ENCODE measurements at places on chromosomes 1 and 21.
A peak's percentile ranks its signal among the peaks of the same experiment; 100 is the strongest.

DNA sequence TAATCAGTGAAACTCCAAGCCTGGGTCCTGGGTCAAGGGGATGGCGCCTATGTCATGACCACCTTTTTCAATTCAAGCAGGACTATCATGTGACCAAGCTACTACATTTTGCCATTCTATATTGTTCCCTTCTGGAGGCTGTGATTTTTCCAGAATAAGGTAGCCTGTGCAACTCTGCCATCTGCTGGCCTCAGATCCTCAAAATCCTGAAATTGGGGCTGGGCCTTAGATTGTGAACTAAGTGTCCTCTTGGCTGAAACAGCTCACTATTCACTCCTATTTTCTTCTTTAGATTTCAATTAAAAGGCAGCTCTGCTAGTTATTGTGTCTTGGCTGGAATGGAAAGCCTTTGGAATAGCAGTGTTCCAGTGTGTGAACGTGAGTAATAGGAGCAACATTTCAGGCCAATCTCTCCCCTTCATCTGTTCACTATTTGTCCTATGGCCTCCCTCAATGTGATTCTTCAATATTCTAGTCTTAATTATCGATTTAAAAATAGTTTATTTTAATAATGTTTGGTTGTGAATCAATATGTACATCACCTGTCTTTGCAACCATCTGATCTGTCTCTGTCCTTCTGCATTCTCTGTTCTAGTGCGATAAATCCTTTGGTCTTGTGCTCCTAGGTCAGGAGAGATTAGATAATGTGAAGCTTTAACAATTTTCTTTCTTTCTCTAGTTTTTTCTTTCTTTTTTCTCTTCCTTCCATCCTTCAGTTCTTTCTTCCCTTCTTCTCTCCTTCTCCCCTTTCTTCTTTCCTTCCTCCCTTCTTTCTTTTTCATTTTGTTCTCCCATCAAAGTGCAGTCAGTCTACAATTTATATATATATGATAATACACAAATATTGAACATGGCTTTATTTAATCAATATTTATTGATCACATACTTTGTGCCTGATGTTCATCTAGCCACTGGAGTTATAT, 69.8 kb downstream of the CR1 start:
- DNase-seq, result no peak

DNA sequence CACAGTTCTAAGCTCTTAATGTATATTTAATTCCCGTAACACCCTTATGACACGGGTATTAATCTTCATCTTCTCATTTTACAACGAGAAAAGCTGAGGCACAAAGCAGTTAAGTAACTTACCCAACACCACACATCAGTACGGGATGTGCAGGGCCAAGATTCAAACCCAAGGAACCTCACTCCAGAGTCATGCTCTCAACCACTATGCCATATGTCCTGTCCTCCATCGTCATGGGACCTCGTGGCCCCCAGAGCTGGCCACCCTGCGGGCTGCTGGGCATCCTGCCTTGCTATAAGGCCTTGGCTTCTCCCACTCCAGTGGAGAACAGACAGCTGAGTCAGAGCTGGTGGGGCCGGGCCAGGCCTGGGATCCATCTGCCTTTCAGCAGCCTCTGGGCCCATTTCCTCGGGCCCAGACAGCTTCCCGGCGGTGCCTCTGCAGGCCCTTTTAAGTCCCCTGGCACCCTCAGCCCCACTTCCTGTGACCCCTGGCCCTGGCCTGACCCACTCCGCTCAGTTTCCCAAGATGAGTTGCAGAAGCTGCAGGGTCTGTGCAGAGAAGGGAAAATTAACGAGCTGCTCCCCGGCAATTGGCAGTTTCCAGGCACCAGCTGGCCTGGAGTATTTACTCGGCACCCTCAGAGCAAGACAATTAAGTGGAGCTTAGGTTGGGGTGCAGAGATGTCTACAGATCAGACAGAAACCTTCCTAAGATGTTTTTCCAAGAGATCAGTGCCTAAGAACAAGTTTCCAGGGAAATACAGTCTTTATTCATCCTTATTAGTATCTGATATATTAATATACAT, 98.2 kb downstream of the EPHB2 start:
- DNase-seq, result no peak

GRCh38 chr21:31977816-31978215, 105.0 kb downstream of the HUNK start:
- DNase-seq, result no peak

GRCh38 chr1:204923201-204923600, 52.5 kb downstream of the NFASC start:
- no peak for DNase-seq

GRCh38 chr1:178438432-178438831, 58.3 kb downstream of the CLEC20A start:
- DNase-seq, result no peak

- DNase-seq, result no peak
Observed at GRCh38 chr1:199867601-199868000, 159.9 kb upstream of the NR5A2 start.

DNA sequence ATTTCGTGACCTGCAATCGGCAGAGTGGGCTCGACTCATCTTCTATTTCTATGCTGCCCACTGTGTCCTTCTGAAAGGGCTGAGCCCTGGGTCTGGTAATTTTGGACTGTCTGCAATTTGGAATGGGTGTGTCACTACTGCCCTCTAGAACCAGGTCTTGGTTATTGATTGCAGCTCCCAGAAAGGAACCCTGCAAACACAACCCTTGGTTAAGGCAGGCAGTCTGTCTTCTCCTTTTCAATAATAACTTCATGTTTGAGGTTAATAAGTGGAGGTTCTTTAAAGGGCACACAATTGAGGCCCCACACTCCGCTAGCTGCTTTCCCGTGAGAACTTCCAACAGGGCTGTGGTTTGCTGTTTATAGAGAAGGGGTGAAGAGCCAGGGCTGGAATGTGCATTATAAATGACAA, 79.9 kb upstream of the LYST start:
- no peak for DNase-seq

DNA sequence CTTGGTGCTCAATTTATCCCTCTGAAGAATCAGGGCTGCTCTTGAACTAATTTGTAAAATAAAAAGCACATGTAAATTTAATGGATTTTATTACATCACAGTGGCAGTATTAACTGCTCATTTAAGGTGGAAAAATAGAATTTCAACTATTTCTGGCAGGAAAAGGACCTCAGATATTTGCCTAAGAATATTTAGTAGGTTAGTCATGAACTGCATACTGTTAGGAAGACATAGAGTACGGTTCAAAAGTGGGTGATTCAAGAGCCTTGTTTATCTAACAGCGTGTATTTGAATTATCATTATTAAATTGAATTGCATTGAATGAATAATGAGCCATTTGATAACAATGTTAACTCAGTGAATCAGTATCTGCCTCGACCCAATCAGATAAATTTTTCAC, 248.8 kb upstream of the PBX1 start:
- DNase-seq, result no peak

- no peak for DNase-seq
Observed at GRCh38 chr1:187516874-187517273, 688.1 kb downstream of the PLA2G4A start.

GRCh38 chr1:151612501-151613281, 841 bp downstream of the SNX27 start:
- DNase-seq, result no peak

- no peak for DNase-seq
Observed at GRCh38 chr21:38729754-38730379, 75.9 kb upstream of the ETS2 start.

- no peak for DNase-seq
Observed at GRCh38 chr1:8421721-8422120, 103.8 kb downstream of the SLC45A1 start.

DNA sequence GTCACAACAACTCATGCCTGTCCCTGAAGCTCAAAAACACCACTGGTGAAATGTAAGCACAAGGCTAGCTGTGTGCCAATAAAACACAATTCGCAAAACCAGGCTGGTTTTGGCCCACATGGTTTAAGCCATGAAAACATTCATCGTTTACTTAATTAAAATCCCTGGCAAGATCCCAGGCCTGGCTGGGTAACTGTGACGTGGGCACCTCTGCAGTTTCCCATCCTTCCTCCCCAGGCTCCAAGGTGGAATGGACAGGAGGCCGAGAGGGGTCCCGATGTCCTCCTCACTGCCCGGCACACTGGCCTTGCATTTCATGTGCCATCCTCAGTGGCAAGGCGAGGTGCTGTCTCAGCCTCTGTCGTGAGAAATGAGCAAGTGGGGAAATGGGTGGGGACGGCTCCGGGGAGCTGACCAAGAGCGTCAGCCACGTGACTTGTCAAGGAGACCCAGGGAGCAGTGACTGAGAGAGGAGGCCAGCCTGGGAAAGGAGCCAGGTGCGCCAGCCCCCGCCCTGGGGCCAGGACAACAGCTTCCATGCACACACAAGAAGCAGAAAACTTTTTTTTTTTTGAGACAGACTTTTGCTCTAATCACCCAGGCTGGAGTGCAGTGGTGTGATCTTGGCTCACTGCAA, 153.1 kb upstream of the RAB4A start:
- no peak for DNase-seq

GRCh38 chr1:69747207-69747606, 179.5 kb downstream of the LRRC7 start:
- DNase-seq, result no peak

GRCh38 chr21:43720539-43721166, 1.7 kb downstream of the PDXK start:
- no peak for DNase-seq

DNA sequence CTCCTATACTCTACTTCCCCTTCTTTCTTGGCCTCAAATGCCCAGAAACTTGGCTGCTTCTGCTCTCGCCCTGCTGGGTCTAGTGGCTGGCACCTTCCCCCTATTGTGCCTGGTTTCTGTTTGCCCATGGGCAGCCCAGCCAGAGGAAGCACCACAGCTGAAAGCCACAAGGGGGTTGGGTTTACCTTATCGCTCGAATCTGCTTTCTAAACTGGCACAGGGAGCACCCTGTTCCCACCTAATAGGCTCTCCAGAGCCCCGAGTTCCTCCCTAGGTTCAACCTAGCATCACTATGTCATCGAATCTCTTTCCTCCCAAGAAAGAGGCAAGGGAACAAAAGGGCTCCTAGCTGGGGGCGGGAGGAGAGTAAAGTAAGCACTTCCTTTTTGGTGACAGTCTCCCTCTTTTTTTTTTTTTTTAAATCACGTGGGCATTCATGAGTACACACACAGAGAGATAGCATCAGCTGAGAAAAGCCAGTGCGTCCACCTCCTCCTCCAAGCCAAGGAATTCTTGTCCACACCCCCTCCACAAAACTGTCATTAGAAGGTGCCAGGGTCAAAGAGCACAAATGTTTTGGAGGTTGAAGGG, 72.8 kb downstream of the PLEKHA6 start:
- peak; percentile 17 for DNase-seq

DNA sequence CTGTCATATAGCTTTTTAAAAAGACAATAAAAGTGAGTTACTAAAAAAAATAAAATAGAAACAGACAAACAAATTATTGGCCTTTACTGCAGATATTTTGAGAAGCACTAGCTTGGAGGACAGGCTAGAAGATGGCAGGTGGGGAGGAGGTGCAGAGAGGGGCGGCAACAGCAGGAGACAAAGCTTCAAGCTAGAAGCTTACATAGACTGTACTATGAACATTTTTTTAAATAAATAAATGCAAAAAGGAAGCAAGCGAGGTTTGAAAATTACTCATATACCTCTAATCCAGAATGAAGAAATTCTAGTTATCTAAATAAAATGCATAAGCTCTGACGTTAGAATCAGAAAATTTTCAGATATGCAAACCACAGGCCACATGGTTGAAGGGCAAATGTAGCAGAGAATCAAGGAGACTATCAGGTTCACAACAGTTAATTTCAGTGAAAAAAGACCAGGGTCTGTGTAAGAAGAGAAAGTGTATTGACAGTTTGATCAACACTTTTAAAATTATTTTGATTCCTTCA, 54.9 kb downstream of the NRIP1 start:
- no peak for DNase-seq

- DNase-seq, result no peak
Observed at GRCh38 chr1:97034651-97035050, 313.1 kb downstream of the PTBP2 start.

DNA sequence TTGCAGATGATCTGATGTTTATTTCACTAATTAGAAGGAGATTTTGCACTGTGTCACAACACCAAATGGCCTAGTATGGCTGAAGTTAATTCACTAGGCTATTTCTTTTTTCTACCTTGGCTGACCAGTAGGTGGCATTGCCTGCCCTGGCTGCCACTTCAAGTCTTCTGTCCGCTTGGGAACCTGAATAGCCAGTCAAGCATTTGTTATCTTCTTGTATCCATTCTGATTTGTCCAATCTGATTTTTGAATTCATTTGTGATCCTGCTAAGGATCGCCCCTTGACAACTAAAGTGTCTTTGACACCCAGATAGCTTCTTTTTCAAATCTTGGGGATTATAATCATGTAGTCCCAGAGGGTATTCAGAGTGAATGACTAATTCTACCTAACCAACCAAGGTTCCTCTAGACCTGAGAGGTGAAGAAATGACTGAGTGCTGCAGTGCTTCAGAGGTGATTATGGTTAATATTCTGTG, 99.4 kb downstream of the GIPC2 start:
- DNase-seq, result no peak

- no peak for DNase-seq
Observed at GRCh38 chr1:244237445-244237844, 186.4 kb downstream of the ZBTB18 start.

DNA sequence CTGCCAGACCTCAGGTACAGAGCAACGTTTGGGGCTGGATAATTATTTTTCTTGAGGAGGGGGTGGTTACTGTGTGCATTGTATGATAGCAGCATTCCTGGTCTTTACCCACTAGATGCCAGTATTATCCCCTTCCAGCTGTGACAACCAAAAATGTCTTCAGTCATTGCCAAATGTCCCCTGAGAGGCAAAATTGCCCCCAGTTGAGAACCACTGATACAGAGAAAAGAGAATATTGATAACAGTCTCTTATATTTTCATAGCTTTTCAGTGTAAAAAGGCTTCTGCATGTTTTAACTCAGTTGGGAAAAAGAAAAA, 51.8 kb upstream of the SYT14 start:
- DNase-seq, result no peak

GRCh38 chr1:201461645-201462441, 7.1 kb downstream of the PHLDA3 start:
- DNase-seq, result no peak

GRCh38 chr1:85599076-85599491, 18.5 kb downstream of the CCN1 start:
- no peak for DNase-seq

- no peak for DNase-seq
Observed at GRCh38 chr1:111559736-111560279, 56.4 kb upstream of the ADORA3 start.

GRCh38 chr1:43507296-43508295, 23.1 kb upstream of the PTPRF start:
- DNase-seq, result no peak

- no peak for DNase-seq
Observed at GRCh38 chr1:1910033-1910465, 5.0 kb upstream of the CALML6 start.

- no peak for DNase-seq
Observed at GRCh38 chr1:19710825-19711611, 46.3 kb downstream of the HTR6 start.

GRCh38 chr1:102733491-102734236, 374.7 kb downstream of the COL11A1 start:
- no peak for DNase-seq

DNA sequence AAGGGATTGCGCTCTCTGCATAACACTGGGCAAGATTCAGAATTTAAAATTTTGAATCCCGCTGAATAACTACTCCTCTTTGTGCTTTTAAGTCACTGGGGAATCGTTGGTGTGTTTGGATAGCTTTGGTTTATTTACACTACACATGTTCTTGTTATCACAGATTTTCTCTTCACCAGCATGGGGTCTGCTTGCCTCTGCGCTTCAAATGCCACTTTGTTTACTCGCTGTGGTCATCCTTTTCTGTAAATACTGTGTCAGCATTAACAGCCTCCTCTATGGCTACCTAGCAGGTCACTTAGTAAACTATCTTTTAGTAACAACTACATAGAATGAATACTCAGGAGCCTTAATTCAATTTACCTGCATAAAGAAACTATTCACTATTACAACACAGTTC, 14.4 kb upstream of the KCNH1 start:
- no peak for DNase-seq

Measured in stimulated activated CD8-positive, alpha-beta memory T cell treated with anti-CD3 and anti-CD28 coated beads, Interleukin-7, amount 100 ng/mL, for 4 hours (primary cell).